ENCODE measurements at places on chromosomes 3 and 15. TPM values are rescaled to one million over a fixed set of nuclear protein-coding genes. Genes with fewer than 3 reads are reported as not detected.

Gene SHC4
- total RNA-seq, result 0.30 TPM

DNA sequence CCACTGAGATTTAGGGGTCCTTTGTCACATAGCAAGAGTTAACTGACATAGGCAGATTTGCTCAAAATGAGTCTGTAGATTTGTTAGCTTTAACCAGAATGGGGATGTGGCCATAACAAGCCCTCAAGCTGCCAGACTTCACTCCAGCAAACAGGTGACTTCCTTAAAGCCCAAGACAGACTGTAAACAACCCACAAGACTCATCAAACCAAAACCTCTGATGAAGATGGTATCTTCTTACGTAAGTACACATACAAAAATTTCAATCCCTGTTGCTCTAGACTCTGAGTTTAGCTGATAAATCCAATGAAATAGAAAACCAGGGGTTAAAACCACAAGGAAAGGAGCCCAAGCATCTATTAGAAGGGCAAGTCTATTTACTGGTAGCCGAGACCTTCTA lies 18.2 kb upstream of the ZBTB20 start:
- peaks cover 39% of the 10 kb centered on the region for H3K4me1 ChIP-seq
- H3K27ac ChIP-seq, result peak overlapping the region; percentile 85
- H3K36me3 ChIP-seq, result peaks cover 4% of the 10 kb centered on the region
- no peaks in the 10 kb centered on the region for H3K27me3 ChIP-seq

DNA sequence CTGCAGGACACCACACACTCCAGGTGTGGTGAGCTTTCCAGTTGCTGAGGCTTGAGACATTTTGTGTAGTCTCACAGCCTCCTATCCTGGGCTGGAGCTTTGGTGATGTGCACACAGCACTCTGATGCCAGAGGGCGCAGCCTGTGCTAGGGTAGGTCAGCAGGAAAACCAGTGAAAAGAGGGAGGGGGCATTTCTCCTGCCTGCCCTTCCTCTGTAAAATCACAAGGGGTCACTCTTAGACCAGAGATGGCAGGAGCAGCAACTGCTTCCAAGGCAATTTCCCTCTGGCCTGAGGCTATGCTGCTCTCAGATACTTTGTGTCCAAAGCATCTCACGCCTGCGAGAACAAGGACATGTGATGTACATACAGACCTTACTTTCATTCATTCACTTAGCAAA lies 16.5 kb upstream of the MUSTN1 start:
- H3K27ac ChIP-seq, result no peak overlapping the region
- peaks cover 13% of the 10 kb centered on the region for H3K36me3 ChIP-seq
- DNase-seq, result peak; percentile 38

- no peak overlapping the region for H3K4me3 ChIP-seq
- DNase-seq, result no peak
- no peaks in the 10 kb centered on the region for H3K36me3 ChIP-seq
- H3K27me3 ChIP-seq, result peaks cover 5% of the 10 kb centered on the region
- H3K4me1 ChIP-seq, result peaks cover 6% of the 10 kb centered on the region
Observed at GRCh38 chr15:42042602-42043400, 22.0 kb upstream of the PLA2G4E start.
